ENCODE measurements at places on chromosomes 4 and X. TPM values are rescaled to one million over a fixed set of nuclear protein-coding genes. Genes with fewer than 3 reads are reported as not detected.

DNA sequence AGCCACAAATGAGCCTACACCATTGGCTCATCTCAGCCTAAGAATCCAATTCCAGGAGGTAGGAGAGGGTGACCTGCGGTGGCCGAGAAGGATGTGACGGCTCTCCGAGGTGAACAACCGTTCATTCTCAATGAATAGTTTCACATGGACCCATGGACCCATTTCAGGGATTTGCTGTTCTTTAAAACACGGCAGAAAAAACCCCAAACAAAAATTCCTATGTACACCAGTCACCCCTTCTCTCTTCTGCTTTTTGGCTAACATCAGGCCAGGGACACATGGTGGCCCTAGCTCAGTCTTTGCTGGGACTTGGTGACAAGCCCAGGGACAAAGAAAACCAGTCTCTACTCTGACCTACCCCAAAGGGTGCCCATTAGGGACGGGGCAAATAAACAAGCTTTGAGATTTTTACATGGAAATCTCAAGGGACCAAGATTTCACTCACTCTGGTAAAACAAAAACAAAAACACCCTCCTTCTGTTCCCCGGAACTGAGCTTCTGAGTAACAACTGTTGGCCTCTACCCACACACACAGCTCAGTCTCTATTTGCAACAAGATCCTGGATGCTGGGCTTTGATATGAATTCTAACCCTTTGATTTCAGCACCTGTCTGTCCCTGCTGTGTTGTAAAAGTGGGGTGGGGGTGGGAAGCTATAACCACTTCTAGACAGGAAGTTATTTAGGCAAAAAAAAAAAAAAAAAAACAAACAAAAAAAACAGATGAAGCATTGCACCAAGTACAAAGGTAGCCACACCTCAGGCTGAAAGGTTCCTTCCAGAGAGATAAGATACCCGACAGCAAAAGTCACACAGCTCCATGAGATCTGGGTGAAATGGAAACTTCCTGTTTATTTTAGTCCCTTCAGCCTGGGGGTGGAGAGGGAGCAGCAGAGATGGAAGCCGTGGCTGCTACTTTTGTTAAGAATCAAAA lies 49.0 kb downstream of the DDX3X start:
- no peak for DNase-seq

DNA sequence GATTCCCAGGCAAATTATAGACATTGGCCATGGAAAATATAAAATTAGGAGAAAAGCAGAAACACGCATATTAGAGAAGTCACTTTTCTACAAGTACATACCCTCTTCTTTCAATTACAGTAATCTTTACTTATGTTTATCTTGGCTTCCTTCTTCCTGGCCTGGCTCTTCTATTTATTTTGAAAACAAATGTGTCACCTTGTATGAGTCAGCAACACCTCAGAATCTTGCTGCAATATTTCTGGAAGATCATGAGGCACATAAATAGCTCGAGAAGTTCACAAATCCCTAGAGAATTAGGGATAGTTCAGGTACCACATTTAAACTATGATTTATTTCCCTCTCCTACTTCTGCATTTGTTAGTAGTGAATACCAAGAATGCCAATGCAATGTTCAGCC lies 124.6 kb downstream of the ANOS1 start:
- no peak for DNase-seq

The RPA4 gene
- 4.5 TPM for total RNA-seq

DNA sequence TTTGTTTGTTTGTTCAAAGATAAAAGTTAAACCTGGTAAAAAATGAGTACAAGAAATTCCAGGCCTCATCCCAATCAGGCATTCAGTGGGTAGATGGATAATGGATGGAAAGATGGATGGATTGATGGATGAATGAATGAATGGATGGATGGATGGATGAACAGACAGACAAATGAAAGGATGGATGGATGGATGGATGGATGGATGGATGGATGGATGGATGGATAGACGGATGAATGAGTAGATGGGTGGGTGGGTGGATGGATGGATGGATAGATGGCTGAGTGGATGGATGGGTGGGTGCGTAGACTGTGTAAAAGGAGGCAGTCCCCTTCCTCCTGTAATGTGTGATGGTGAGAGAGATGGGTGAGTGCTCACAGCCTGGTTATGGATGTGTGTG lies 206.7 kb downstream of the FRMPD4 start:
- DNase-seq: no peak

DNA sequence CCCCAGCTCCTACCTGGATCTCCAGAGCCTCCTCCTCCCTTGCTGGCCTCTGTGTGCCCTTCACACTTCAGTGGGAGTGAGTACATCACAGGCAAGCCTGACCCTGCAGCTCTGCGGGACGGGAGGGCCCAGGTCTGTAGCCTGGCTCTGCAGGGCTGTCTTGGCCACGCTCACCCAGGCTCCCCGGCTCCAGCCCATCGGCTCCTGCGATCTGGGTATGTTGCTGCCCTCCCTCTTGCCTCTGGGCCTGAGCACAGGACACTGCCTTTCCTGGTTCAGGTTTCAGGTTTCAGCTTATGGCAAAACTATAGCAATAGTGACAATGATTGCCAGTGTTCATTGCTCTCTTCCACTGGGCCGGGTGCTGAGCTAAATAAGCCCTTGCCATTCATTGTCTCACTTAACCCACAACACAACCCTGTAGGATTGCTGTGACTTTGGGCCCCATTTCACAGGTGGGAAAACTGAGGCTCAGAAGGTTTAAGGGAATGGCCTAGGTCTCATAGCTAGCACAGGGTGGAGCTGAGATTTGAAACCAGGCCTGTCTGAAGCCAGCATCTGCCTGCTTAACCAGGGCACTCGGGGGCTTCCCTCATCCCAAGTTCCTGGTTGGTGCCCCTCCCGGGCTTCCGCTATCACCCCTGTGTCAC lies 44.6 kb upstream of the SORCS2 start:
- DNase-seq: no peak

GRCh38 chr4:99826016-99826415 lies 9.4 kb downstream of the DAPP1 start:
- DNase-seq: no peak

DNA sequence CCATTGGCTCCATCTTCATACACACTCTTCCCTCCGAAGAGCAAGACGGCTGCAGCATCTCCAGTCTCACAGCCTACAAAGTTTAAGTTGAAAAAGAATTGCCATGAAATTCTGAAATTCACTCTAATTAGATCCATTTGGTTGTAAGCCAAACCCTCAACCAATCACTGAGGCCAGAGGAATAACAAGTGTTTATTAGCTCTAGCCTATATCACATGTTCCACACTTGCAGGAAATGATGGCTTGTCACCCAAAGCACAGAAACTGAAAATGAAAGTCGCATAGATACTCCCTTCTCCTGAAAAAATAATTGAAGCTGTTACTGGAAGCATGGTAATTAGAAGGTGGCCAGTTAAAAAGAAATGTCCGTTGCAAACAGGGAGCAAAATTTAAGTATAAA lies 1071.8 kb downstream of the CCSER1 start:
- DNase-seq: no peak

DNA sequence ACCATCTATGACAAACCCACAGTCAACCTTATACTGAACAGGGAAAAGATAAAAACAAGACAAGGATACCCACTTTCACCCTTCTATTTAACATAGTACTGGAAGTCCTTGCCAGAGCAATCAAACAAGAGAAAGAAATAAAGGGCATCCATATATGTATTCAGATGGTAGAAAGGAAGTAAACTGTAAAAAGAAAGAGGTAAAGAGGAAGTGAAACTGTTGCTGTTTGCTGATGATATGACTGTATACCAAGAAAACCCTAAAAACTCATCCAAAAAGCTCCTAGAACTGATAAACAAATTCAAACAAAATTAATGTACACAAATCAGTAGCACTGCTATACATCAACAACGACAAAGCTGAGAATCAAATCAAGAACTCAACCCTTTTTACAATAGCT lies 538.7 kb upstream of the PABPC4L start:
- DNase-seq: no peak

GRCh38 chr4:101114936-101115372 lies 232.4 kb downstream of the PPP3CA start:
- no peak for DNase-seq

DNA sequence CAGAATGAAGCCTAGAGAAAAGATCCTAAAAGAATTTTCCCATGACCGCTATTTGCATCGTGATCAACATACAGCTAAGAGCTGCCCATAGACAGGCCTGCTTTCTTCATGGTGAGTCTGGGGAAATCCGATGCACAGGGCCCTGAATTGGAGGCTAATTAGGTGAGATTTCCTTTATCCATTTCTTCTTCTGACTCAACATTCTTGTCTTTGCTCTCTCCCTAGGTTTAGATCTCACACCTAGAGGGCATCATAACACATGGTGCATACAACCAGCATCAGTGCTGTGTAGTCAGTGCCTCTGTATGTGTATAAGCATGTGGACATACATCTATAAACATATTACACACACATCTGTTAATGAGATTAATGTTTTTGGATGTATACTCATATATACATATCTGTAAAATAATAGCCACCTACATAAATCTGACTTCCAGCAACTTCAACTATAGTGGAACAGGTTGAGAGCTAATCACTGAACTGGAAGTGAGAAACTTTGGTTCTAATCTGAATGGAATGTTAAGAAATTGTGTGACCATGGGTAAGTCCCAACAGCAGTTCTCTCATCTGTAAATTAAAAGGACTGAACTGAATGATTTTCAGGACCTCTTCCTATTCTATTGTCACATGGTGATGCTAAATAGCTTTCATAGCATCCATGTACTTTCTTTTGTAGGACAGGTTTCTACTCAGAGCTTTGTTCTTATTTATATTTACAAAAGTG lies 17.5 kb downstream of the GATB start:
- no peak for DNase-seq

GRCh38 chrX:84747516-84747915 lies 245.3 kb upstream of the HDX start:
- no peak for DNase-seq

DNA sequence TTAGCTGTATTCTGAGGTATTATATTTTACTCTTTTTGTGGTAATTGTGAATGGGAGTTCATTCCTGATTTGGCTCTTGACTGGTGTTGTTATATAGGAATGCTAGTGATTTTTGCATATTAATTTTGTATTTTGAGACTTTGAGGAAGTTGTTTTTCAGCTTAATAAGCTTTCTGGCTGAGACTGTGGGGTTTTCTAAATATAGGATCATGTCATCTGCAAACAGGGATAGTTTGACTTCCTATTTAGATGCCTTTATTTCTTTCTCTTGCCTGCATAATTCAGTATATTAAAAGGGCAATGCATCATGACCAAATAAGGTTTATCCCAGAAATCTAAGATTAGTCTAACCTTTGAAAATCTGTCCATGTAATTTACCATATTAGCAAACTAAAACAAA lies 44.7 kb upstream of the EPGN start:
- no peak for DNase-seq
